ENCODE measurements at places on chromosomes 7 and 10. TPM values are rescaled to one million over a fixed set of nuclear protein-coding genes. Genes with fewer than 3 reads are reported as not detected.

The SLC29A3 gene
- polyA plus RNA-seq = 5.0 TPM

The PRR15 gene
- polyA plus RNA-seq = 318 TPM

The CHRM2 gene
- polyA plus RNA-seq = under 0.01 TPM

The SLIT1 gene
- not detected for polyA plus RNA-seq

The SLC18A3 gene
- 0.98 TPM for polyA plus RNA-seq

The PDE6C gene
- polyA plus RNA-seq = not detected

The OR13A1 gene
- polyA plus RNA-seq = not detected

The CHAT gene
- polyA plus RNA-seq = not detected

The BAG3 gene
- 22.5 TPM for polyA plus RNA-seq

The UCMA gene
- polyA plus RNA-seq = not detected

The MRC1 gene
- 5.4 TPM for polyA plus RNA-seq

The CYP3A7 gene
- polyA plus RNA-seq = 0.10 TPM

The GARIN1A gene
- not detected for polyA plus RNA-seq

The HACD1 gene
- not detected for polyA plus RNA-seq

The AOAH gene
- polyA plus RNA-seq = 16.2 TPM

The AQP1 gene
- polyA plus RNA-seq = 41.8 TPM

The EVX1 gene
- 0.32 TPM for polyA plus RNA-seq

The GLCCI1 gene
- 6.1 TPM for polyA plus RNA-seq

The TMEM106B gene
- 17.9 TPM for polyA plus RNA-seq

The HTR7 gene
- 0.31 TPM for polyA plus RNA-seq

The OPN4 gene
- polyA plus RNA-seq = not detected

The HOXA2 gene
- 0.69 TPM for polyA plus RNA-seq

The CCDC3 gene
- 0.60 TPM for polyA plus RNA-seq

The RASA4 gene
- polyA plus RNA-seq = 7.4 TPM

The CRHR2 gene
- polyA plus RNA-seq = not detected

The NPSR1 gene
- not detected for polyA plus RNA-seq

The CRYGN gene
- 0.17 TPM for polyA plus RNA-seq

The ITGB8 gene
- 0.23 TPM for polyA plus RNA-seq

The ZSCAN25 gene
- polyA plus RNA-seq = 3.6 TPM

The ATP6V0E2 gene
- 22.8 TPM for polyA plus RNA-seq

The NOC3L gene
- 2.8 TPM for polyA plus RNA-seq

The GRB10 gene
- polyA plus RNA-seq = 2.1 TPM

The IFIT1B gene
- not detected for polyA plus RNA-seq

The TAS2R5 gene
- not detected for polyA plus RNA-seq

The ZNF239 gene
- polyA plus RNA-seq = 0.60 TPM

The SUN1 gene
- polyA plus RNA-seq = 23.4 TPM

The HOXA3 gene
- polyA plus RNA-seq = 3.9 TPM

The NOM1 gene
- 1.8 TPM for polyA plus RNA-seq

The HOXA4 gene
- polyA plus RNA-seq = not detected

The SPDYE8 gene
- polyA plus RNA-seq = not detected

The AS3MT gene
- polyA plus RNA-seq = not detected

The PNPLA8 gene
- polyA plus RNA-seq = 19.4 TPM

The CALCR gene
- not detected for polyA plus RNA-seq

The GIMAP5 gene
- polyA plus RNA-seq = 7.9 TPM

The PRRT4 gene
- polyA plus RNA-seq = not detected

Data from sigmoid colon (tissue), 7 donors.